ENCODE measurements at places on chromosomes 7 and 10.

GRCh38 chr10:111128331-111129180, 51.7 kb downstream of the ADRA2A start:
- no peak overlapping the region for H3K27ac ChIP-seq
- H3K4me3 ChIP-seq = no peak overlapping the region
- H3K4me1 ChIP-seq = no peaks in the 10 kb centered on the region
- peak; percentile 62 for DNase-seq

GRCh38 chr7:120949393-120949911, 1.1 kb upstream of the ING3 start:
- peaks cover 23% of the 10 kb centered on the region for H3K4me1 ChIP-seq
- DNase-seq = no peak
- H3K27me3 ChIP-seq = no peaks in the 10 kb centered on the region
- H3K27ac ChIP-seq = no peak overlapping the region
- peak overlapping the region; percentile 28 for H3K4me3 ChIP-seq

DNA sequence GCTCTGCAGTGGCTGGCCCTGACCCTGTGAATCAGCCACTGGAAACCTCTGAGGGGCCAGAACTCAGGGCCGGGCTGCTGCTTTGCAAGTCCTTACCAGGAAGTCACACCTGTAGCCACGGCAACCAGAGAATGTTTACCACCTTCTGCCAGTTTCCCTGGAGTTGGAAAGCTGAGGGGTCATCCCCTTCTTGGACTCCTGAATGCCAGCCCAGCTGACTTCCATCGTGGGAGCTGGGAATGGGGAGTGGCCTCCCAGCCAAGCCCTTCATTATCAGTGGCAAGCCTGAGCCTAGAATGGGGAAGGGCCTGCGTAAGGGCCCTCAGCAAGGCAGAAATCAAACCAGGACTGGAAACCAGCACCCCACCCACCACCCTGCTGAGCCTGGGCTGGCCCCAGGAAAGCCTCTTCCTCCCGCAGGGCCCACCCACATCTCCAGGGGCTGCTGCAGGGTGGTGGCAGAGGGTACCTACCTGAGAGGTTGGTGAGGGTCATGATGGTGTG, 6.5 kb upstream of the CRHR2 start:
- H3K27me3 ChIP-seq = no peaks in the 10 kb centered on the region
- H3K36me3 ChIP-seq = no peaks in the 10 kb centered on the region
- H3K27ac ChIP-seq = no peak overlapping the region
- H3K4me3 ChIP-seq = no peak overlapping the region
- DNase-seq = no peak
- no peaks in the 10 kb centered on the region for H3K4me1 ChIP-seq

GRCh38 chr7:94398841-94399240, 4.1 kb downstream of the COL1A2 start:
- H3K4me1 ChIP-seq = no peaks in the 10 kb centered on the region
- DNase-seq = no peak
- no peak overlapping the region for H3K27ac ChIP-seq
- no peaks in the 10 kb centered on the region for H3K36me3 ChIP-seq

DNA sequence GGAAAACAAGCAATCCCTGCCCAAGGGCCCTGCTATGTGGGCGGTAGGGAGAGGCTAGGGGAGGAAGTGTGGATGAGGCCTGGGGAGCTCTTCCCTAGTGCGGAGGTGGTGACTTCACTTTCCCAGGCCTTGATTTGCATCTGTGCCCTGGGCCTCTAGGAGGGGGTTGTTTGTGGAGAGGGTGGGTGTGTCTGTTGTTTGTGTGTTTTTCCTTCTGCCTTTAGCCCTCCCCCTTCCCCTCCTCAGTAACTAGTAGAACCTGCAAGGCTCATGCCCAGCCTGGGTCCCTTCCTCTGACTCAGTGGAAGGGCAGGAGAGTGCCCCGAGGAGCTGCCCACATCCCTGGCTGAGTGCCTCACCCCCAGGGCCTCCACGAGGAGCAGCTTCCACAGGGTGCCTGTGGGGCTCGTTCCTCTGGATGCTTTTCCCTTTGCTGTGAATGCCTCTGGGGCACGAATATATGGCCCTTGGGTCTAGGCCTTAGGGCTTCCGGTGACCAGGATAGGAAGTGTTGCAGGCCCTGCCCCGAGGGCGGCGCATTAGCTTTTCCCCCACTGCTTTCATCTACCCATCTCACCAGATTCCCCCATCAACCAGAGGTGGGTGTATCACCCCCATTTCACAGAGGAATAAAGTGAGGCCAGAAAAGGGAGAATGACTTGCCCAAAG, 89.4 kb upstream of the DUSP5 start:
- H3K4me3 ChIP-seq = no peak overlapping the region
- peaks cover 5% of the 10 kb centered on the region for H3K4me1 ChIP-seq
- no peaks in the 10 kb centered on the region for H3K27me3 ChIP-seq
- DNase-seq = no peak

DNA sequence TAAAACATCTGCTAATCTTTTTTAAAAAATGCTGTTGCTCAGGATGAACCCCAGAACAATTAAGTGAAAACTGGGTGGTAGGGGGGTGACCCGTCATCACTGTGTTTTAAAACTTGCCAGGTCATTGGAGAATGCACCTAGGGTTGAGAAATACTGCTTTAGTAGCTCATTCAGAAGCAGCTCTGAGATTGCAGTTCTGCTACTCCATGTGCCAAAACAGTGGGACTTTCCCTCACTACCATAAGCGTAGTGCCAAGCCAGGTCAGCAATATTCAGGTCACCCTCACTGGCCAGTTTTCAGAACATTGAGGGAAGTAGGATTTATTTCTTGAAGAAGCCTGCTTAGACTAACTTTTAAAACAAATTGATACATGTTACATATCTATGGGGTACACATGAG, 5.2 kb downstream of the STEAP2 start:
- no peaks in the 10 kb centered on the region for H3K27me3 ChIP-seq
- no peaks in the 10 kb centered on the region for H3K36me3 ChIP-seq
- DNase-seq = no peak
- no peak overlapping the region for H3K4me3 ChIP-seq
- no peaks in the 10 kb centered on the region for H3K4me1 ChIP-seq
- H3K27ac ChIP-seq = no peak overlapping the region

GRCh38 chr7:114303301-114303700, 111.3 kb upstream of the FOXP2 start:
- no peaks in the 10 kb centered on the region for H3K4me1 ChIP-seq
- H3K27me3 ChIP-seq = no peaks in the 10 kb centered on the region
- no peaks in the 10 kb centered on the region for H3K36me3 ChIP-seq

DNA sequence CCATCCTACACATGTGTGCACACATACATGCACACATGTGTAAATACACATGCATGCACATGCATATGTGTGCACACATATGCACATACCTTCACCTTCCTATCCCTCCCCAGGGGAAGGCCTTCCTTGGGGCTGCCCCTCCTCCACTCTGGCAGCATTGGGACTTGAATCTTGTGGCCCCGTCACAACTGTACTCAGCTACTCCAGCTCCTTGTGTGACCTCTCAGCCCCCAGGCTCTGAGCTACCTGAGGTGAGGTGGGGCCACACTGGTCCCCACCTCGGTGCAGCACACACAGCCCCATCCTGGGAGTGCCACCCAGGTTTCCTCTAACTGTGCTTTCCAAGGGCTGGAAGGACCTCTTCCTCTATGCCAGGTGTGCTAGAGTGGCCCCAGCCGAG, 116.0 kb downstream of the LHPP start:
- H3K27me3 ChIP-seq = no peaks in the 10 kb centered on the region
- no peaks in the 10 kb centered on the region for H3K36me3 ChIP-seq
- no peak for DNase-seq
- H3K4me3 ChIP-seq = no peak overlapping the region
- H3K4me1 ChIP-seq = no peaks in the 10 kb centered on the region

DNA sequence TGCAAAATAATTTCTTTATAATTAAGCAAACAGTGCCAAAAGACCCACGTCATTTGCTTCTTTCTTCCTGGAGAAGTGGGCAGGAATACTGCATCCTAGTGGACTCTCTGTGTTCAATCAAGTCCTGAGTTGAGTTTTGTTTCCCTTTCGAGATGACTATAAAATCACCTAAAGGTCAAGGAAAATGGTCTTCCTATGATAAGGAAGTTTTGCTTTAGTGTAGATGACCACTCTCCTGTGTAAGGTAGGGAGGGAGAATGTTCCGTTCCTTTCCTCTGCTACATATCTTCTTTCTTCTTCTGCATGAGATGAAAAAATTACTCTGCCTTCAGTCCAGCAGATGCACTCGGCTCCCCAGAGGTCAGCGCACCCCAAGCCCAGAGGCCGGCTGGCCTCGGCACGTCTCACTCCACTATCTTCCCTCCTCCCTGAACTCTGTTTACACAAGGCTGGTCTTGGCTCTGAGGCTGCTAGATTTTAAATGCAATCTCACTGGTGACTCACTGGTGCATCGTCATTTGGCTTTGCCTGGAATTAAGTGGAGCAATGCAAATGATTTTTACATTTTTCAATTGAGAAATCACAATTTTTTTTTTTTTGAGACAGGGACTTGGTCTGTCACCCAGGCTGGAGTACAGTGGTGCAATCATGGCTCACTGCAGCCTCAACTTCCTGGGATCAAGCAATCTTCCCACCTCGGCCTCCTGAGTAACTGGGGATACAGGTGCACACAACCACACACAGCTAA, 18.6 kb upstream of the VDAC2 start:
- H3K27ac ChIP-seq = peak overlapping the region; percentile 91
- no peaks in the 10 kb centered on the region for H3K27me3 ChIP-seq
- H3K36me3 ChIP-seq = no peaks in the 10 kb centered on the region
- peaks cover 31% of the 10 kb centered on the region for H3K4me1 ChIP-seq
- no peak overlapping the region for H3K4me3 ChIP-seq

- no peaks in the 10 kb centered on the region for H3K4me1 ChIP-seq
- no peak for DNase-seq
- H3K27me3 ChIP-seq = no peaks in the 10 kb centered on the region
- no peak overlapping the region for H3K27ac ChIP-seq
- H3K4me3 ChIP-seq = no peak overlapping the region
These were observed 17.2 kb upstream of the FAM170B start for GRCh38 chr10:49151025-49151445.

DNA sequence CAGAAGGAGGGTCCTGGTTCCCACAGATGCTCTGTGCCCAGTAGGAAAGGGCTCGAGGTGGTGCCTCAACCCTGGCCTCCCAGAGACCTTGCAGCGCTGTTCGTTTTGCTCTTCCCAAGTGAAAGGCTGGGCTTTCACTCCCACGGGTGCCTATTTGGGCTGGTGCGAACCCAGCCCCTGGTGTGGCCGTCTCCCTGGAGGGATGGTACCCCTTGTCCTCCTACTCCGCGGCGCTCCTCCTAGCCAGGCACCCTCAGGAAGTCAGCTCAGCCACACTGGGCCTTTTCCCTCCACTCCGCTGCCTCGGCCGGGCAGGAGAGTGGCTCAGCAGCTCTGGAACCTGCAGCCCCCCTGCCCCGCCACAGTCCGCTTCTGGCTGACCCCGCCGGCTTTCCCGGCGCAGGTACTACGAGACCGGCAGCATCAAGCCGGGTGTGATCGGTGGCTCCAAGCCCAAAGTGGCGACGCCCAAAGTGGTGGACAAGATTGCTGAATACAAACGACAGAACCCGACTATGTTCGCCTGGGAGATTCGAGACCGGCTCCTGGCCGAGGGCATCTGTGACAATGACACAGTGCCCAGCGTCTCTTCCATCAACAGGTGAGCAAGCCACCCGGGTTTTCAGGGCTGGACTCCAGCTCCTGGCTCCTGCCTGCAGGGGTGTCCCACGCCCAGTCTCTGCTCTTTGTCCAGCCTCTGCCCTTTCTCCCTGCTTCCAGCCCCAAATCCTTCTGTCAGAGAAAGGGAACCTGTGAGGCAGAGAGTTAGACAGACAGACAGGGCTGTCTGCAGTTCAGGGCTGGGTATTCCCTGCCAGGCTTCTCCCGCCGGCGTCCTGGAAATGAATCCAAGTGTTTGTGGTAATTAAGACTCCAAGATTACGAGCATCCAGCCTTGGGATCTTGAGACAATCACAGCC, 5.2 kb downstream of the PAX2 start:
- H3K36me3 ChIP-seq = no peaks in the 10 kb centered on the region
- DNase-seq = no peak
- H3K4me1 ChIP-seq = peaks cover 6% of the 10 kb centered on the region
- no peak overlapping the region for H3K4me3 ChIP-seq
- peaks cover 72% of the 10 kb centered on the region for H3K27me3 ChIP-seq
- H3K27ac ChIP-seq = no peak overlapping the region

DNA sequence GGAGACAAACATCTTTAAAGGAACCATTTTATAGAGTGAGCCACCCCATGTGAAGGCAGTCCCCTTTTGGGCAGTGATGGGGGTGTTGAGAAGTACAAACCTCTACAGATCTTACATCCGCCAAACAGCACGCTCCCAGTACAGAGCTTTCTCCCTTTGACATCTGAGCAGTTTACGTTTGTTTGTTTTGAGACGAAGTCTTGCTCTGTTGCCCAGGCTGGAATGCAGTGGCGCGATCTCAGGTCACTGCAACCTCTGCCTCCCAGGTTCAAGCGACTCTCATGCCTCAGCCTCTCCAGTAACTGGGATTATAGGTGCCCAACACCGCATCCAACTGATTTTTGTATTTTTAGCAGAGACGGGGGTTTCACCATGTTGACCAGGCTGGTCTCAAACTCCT, 128.9 kb downstream of the CCDC3 start:
- no peaks in the 10 kb centered on the region for H3K27me3 ChIP-seq
- no peaks in the 10 kb centered on the region for H3K36me3 ChIP-seq
- no peak overlapping the region for H3K27ac ChIP-seq
- H3K4me1 ChIP-seq = peaks cover 8% of the 10 kb centered on the region
- H3K4me3 ChIP-seq = no peak overlapping the region

DNA sequence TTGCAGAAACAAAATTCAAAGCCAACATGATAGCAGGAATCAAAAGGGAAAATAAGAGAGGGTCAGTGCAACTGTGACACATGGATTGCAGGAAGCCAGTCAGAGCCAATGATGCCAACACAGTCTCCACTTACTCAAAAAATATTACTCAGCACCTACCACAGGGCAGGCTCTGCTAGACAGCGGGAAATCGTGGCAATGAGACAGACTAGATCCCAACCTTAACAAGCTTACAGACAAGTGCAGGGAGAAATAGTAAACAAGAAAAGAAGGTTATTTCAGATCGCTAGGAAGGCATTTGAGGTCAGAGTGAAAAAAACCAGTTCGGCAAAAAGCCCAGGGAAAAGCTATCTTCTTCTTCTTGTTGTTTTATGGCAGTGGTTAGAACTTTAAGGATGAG, 45.2 kb upstream of the NPFFR1 start:
- H3K36me3 ChIP-seq = no peaks in the 10 kb centered on the region
- peaks cover 7% of the 10 kb centered on the region for H3K4me1 ChIP-seq
- H3K4me3 ChIP-seq = no peak overlapping the region

GRCh38 chr7:99120916-99121315, 23.0 kb downstream of the SMURF1 start:
- H3K4me3 ChIP-seq = no peak overlapping the region
- no peaks in the 10 kb centered on the region for H3K36me3 ChIP-seq
- no peaks in the 10 kb centered on the region for H3K27me3 ChIP-seq
- peaks cover 32% of the 10 kb centered on the region for H3K4me1 ChIP-seq
- no peak overlapping the region for H3K27ac ChIP-seq
- no peak for DNase-seq

- H3K36me3 ChIP-seq = no peaks in the 10 kb centered on the region
- H3K4me1 ChIP-seq = no peaks in the 10 kb centered on the region
- no peak for DNase-seq
These were observed 15.4 kb downstream of the SEC61G start for GRCh38 chr7:54743580-54743979.

DNA sequence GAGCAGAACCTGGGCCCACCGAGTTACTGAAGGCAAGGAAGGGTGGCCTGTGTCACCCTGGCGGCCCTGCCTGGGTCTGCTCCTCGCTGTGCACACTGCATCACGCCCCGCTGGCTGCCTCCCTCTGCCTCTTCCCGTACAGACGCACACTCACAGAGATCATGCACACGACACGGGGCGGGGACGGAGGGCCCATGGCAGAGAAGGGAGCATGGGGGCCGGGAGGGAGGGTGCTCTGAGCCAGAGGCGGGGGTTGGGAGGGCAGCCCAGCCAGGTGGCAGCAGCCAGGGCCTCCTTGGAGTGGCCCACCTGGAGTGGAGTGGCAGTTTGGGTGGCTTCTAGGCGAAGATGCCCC, 16.6 kb downstream of the BUD23 start:
- H3K4me1 ChIP-seq = no peaks in the 10 kb centered on the region
- no peaks in the 10 kb centered on the region for H3K36me3 ChIP-seq
- no peaks in the 10 kb centered on the region for H3K27me3 ChIP-seq
- no peak overlapping the region for H3K4me3 ChIP-seq
- no peak overlapping the region for H3K27ac ChIP-seq
